Myometrial cell (primary cell): ENCODE measurements at places on chromosomes 3 and 15. TPM values are rescaled to one million over a fixed set of nuclear protein-coding genes. Genes with fewer than 3 reads are reported as not detected.

Gene CCR9
- not detected in 2 replicates for total RNA-seq

Gene ANKUB1
- total RNA-seq, result not detected in 2 replicates

Gene POPDC2
- 0.35 TPM in 1 of 2 replicates, not detected in the other for total RNA-seq

Gene CYP8B1
- total RNA-seq, result not detected in 2 replicates

Gene IRAK2
- total RNA-seq, result 2.9 and 3.5 TPM in 2 replicates

Gene ATG7
- 45.4 and 56.5 TPM in 2 replicates for total RNA-seq

Gene CP
- under 0.01 TPM in 1 of 2 replicates, not detected in the other for total RNA-seq

Gene SSUH2
- total RNA-seq, result not detected in 2 replicates

Gene NUSAP1
- total RNA-seq, result 60.8 and 86.1 TPM in 2 replicates

Gene CNBP
- 226 and 243 TPM in 2 replicates for total RNA-seq

Gene XCR1
- total RNA-seq, result not detected in 2 replicates

Gene GP5
- total RNA-seq, result under 0.01 TPM in 2 replicates

Gene GABRR3
- not detected in 2 replicates for total RNA-seq

Gene PROS1
- total RNA-seq, result 18.2 and 25.3 TPM in 2 replicates

Gene CLDN16
- total RNA-seq, result 0.35 and 1.2 TPM in 2 replicates

Gene RARRES1
- 148 and 180 TPM in 2 replicates for total RNA-seq

Gene TRPM1
- total RNA-seq, result not detected in 2 replicates

Gene CYP1A1
- not detected in 2 replicates for total RNA-seq

Gene RTP4
- total RNA-seq, result 2.1 and 2.9 TPM in 2 replicates

Gene PROK2
- total RNA-seq, result not detected in 2 replicates

Gene LDHAL6B
- total RNA-seq, result not detected in 2 replicates

Gene ASB14
- not detected in 2 replicates for total RNA-seq

Gene USF3
- total RNA-seq, result 5.2 and 6.0 TPM in 2 replicates

Gene GOLGA8S
- total RNA-seq, result not detected in 2 replicates

Gene SPSB4
- total RNA-seq, result not detected in 2 replicates
